Tongue (tissue), 3 donors: ENCODE measurements at places on chromosomes 6 and 20. TPM values are rescaled to one million over a fixed set of nuclear protein-coding genes. Genes with fewer than 3 reads are reported as not detected.

RAET1E gene
- total RNA-seq: 8.8 TPM

GRIK2 gene
- 3.1 TPM for total RNA-seq

ZKSCAN4 gene
- 4.8 TPM for total RNA-seq

SLC17A2 gene
- not detected for total RNA-seq

ARG1 gene
- 0.92 TPM for total RNA-seq

TUBE1 gene
- 50.9 TPM for total RNA-seq

EEF1A2 gene
- total RNA-seq: 858 TPM

LY6G6D gene
- not detected for total RNA-seq

MEP1A gene
- not detected for total RNA-seq

TMEM170B gene
- total RNA-seq: 11.3 TPM

SLC22A7 gene
- total RNA-seq: not detected

NKX2-4 gene
- not detected for total RNA-seq

FOXQ1 gene
- 6.4 TPM for total RNA-seq

IPCEF1 gene
- total RNA-seq: 1.0 TPM

CDH22 gene
- total RNA-seq: 0.41 TPM
